Activated T-helper 2 cell treated with anti-CD3 and anti-CD28 coated beads, Interferon-gamma antibody, Interleukin-2, Interleukin-4, amounts not matched to agents 10 μg/mL and 5 μg/mL and 100 μg/mL, durations not matched to agents 14 hours and 24 hours and 36 hours (primary cell): ENCODE measurements at places on chromosomes 1 and 21.

- no peaks in the 10 kb centered on the region for H3K4me1 ChIP-seq
- DNase-seq = no peak
- no peak overlapping the region for H3K4me3 ChIP-seq
- peaks cover 5% of the 10 kb centered on the region for H3K27me3 ChIP-seq
- H3K27ac ChIP-seq = no peak overlapping the region
- no peaks in the 10 kb centered on the region for H3K36me3 ChIP-seq
These were observed 14.6 kb downstream of the ARHGEF10L start for GRCh38 chr1:17553975-17554700.

DNA sequence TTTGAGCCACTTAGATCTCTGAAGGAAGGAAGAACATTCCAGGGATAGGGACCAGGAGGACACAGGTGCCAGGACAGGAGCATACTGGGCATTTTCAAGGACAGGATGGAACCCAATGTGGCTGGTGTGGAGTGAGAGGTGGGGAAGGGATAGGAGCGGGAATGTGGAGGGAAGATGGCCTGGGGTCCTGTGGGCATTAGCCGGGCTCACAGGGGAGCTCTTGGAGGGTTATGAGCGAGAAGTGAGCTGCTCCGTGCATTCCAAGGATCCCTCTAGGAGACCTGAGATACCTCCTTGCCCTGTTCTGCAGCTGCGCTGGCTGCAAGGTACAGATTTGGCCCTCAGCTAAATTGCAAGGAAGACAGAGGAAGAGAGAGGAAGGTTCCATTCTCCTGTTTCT is 87.5 kb downstream of the IER5 start:
- no peak overlapping the region for H3K27ac ChIP-seq
- no peak overlapping the region for H3K4me3 ChIP-seq
- H3K36me3 ChIP-seq = no peaks in the 10 kb centered on the region
- peaks cover 9% of the 10 kb centered on the region for H3K4me1 ChIP-seq

DNA sequence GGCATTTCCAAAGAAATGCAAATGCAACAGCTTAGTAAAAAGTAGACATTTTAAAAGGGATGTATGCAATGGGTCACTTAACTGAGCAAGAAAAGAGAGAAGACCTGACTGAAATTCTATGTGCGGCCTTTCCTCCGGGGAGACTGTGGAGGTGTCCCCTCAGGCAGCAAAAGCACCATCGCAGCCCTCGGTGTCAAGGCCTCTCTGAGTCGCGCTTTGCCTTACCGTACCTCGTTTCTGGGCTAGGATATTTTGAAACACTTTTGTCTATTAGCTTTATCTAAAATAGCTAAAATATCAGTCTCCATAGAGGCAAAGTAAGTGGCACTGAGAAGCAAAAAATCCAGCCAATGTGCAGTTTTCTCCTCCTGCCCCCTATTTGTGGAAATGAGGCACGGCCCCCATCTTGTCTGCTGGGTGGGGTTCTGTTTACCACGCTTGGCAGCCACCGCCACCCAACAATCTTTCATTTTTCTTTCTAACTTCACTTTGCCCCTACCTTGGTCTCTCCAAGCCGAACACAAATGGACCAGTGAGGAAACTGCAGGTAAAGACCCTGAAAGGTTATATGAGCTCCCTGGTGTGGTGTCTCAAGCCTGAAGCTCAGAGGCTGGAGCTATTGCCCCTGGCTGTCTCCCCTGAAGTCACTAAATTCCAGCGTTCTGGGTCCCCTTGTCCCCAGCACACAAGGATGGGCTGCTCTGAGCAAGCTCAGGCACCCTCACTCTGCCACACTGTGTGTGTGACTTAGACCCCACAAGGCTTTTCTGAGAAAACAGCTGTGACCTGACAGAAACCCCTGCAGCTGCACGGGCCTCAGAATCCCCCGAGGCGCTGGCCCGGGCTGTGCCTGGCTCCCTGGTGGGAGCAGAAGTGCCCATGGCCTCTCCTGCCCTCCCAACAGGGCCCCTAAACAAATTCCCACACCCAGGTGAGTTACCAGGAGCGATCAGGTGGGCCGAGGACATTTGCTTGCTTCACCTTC is 1.6 kb downstream of the CD247 start:
- no peak for DNase-seq
- peaks cover 61% of the 10 kb centered on the region for H3K36me3 ChIP-seq
- H3K27ac ChIP-seq = peak overlapping the region; percentile 99
- peaks cover 2% of the 10 kb centered on the region for H3K27me3 ChIP-seq
- peaks cover 48% of the 10 kb centered on the region for H3K4me1 ChIP-seq
- peak overlapping the region; percentile 95 for H3K4me3 ChIP-seq

DNA sequence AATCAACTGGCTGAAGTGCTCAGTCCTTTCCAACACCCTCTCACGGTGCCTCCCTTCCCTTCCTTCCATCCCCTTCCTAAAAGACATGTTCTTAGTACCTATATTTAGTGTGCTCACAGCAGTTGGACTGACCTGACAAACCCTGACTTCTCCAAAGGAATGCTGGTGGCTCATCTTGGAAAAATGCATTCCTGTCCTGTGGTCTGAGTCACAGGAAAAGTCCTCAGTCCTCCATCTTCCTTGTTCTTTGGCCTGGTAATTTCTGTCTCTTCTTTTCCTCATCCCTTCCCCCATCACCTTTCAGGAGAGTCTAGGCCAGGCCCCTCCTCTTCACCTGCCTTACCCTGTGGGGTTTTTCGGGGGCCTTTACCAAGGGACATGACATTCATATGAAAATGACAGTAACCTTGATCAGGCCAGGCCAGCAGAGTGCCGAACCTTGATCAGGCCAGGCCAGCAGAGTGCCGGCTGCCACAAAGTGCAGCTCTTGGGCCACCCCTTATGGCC is 7.2 kb downstream of the ATP1B1 start:
- no peak overlapping the region for H3K27ac ChIP-seq
- H3K4me1 ChIP-seq = peaks cover 35% of the 10 kb centered on the region
- peaks cover 58% of the 10 kb centered on the region for H3K36me3 ChIP-seq
- H3K4me3 ChIP-seq = no peak overlapping the region
- no peaks in the 10 kb centered on the region for H3K27me3 ChIP-seq
- no peak for DNase-seq

DNA sequence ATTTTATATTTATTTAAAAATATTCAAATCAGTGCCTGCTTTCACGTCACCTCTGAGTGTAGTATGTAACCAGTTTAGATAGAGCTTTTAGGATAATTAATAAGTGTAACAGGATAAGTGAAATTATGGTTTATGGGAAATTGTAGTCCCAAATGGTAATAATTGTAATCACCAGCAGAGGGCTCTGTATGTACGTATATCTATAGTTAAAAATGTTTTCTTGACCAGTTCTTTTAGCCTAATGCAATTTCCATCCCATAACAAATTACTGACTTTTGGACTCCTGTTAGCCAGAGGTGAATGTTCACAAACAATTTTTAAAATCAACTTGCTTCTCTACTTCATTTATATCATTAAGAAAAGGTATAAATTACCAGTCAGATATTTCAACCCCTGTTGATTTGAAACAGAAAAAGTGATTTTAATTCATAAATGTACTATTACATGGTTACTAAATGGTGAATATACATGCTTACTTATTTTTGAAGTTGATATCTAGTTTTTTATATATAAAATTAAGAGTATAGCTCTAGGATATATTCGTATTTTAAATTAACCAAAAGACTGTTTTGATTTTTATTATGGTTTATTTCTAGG is 25.3 kb downstream of the SLC30A7 start:
- H3K4me1 ChIP-seq = peaks cover 32% of the 10 kb centered on the region
- no peaks in the 10 kb centered on the region for H3K27me3 ChIP-seq
- H3K27ac ChIP-seq = no peak overlapping the region
- H3K4me3 ChIP-seq = no peak overlapping the region

- no peak for DNase-seq
- no peak overlapping the region for H3K27ac ChIP-seq
- H3K27me3 ChIP-seq = no peaks in the 10 kb centered on the region
- no peak overlapping the region for H3K4me3 ChIP-seq
These were observed 177.3 kb upstream of the ETV3 start for GRCh38 chr1:157315544-157315943.

DNA sequence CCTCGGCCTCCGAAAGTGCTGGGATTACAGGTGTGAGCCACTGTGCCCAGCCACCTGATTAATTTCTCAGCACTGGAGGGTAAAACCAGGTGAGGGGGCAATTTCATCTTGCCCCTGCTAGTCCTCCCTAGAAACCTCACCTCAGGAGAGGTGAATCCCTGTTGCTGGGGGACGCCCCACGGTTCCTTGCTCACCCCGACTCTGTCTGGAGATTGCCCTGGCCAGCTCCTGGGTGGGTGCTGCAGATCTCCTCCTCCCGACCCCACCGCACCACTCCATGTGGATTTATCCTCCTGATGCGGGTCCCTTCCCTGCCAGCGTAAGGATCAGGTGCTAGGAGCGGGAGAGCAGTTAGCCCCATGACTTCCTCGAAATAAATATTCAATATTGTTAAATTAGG is 34.9 kb downstream of the PDPN start:
- H3K27ac ChIP-seq = no peak overlapping the region
- no peak overlapping the region for H3K4me3 ChIP-seq
- no peaks in the 10 kb centered on the region for H3K4me1 ChIP-seq
- H3K27me3 ChIP-seq = no peaks in the 10 kb centered on the region
- H3K36me3 ChIP-seq = no peaks in the 10 kb centered on the region

GRCh38 chr21:41059871-41060270 is 108.1 kb upstream of the BACE2 start:
- no peaks in the 10 kb centered on the region for H3K27me3 ChIP-seq
- H3K36me3 ChIP-seq = no peaks in the 10 kb centered on the region
- H3K27ac ChIP-seq = no peak overlapping the region
- no peaks in the 10 kb centered on the region for H3K4me1 ChIP-seq
- no peak overlapping the region for H3K4me3 ChIP-seq
- no peak for DNase-seq

- no peak overlapping the region for H3K27ac ChIP-seq
- no peaks in the 10 kb centered on the region for H3K27me3 ChIP-seq
- no peak for DNase-seq
- H3K4me3 ChIP-seq = no peak overlapping the region
- H3K4me1 ChIP-seq = no peaks in the 10 kb centered on the region
- no peaks in the 10 kb centered on the region for H3K36me3 ChIP-seq
These were observed 21.7 kb downstream of the ASTN1 start for GRCh38 chr1:177142791-177143271.

DNA sequence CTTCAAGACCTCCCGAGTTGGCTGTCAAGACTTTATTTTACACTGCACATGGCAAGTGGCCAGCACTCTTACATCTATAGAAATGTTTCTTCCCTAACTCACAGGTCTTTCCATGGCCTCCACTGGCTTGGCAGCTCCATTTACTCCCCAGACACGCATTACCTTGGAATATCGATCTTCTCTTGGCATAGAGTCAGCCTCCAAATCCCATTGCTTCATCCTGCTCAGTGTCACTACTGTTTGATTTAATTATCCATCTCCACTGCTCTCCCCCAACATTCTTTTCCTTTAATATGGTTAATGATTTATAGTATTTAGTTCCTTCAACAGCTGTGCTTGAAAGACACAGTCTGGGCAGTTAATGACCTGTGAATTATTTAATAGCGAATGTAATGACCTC is 241.2 kb upstream of the MAP1LC3C start:
- no peak overlapping the region for H3K27ac ChIP-seq
- no peak overlapping the region for H3K4me3 ChIP-seq
- DNase-seq = no peak
- no peaks in the 10 kb centered on the region for H3K27me3 ChIP-seq
- H3K4me1 ChIP-seq = no peaks in the 10 kb centered on the region

GRCh38 chr1:66353257-66353656 is 180.7 kb upstream of the SGIP1 start:
- no peak for DNase-seq
- H3K27me3 ChIP-seq = peaks cover 3% of the 10 kb centered on the region
- peaks cover 69% of the 10 kb centered on the region for H3K4me1 ChIP-seq
- peak overlapping the region; percentile 19 for H3K27ac ChIP-seq
- peaks cover 60% of the 10 kb centered on the region for H3K36me3 ChIP-seq

DNA sequence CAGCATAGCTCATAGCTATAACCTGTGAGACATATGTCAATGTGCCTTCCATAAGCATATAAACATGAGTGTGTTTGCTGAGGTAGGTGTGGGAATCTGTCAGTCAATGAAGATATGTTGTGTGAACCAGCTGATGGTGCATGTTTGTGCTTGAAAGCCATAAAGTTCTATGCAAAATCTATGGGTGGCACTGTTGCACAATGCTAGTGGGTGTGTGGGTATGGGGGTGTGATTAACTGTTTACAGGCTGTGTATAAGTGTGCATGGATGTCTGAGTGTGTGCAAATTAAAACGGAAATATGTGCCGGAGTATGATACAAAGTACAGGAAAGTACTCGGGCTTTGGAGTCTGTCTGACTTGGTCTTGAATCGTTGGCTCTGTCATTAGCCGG is 1.0 kb upstream of the ATP2B4 start:
- peak overlapping the region; percentile 91 for H3K27ac ChIP-seq
- peaks cover 20% of the 10 kb centered on the region for H3K36me3 ChIP-seq
- H3K27me3 ChIP-seq = no peaks in the 10 kb centered on the region
- peak; percentile 60 for DNase-seq
- peaks cover 66% of the 10 kb centered on the region for H3K4me1 ChIP-seq

- H3K4me1 ChIP-seq = no peaks in the 10 kb centered on the region
- peaks cover 21% of the 10 kb centered on the region for H3K27me3 ChIP-seq
- no peak overlapping the region for H3K4me3 ChIP-seq
These were observed 67.6 kb downstream of the MAP3K21 start for GRCh38 chr1:233394860-233395717.

GRCh38 chr1:174682419-174683008 is 234.8 kb downstream of the GPR52 start:
- no peaks in the 10 kb centered on the region for H3K27me3 ChIP-seq
- H3K4me1 ChIP-seq = no peaks in the 10 kb centered on the region
- no peaks in the 10 kb centered on the region for H3K36me3 ChIP-seq
- H3K27ac ChIP-seq = no peak overlapping the region
- no peak for DNase-seq
- no peak overlapping the region for H3K4me3 ChIP-seq

GRCh38 chr1:7422966-7423365 is 348.1 kb upstream of the VAMP3 start:
- H3K27me3 ChIP-seq = no peaks in the 10 kb centered on the region
- no peak for DNase-seq
- no peak overlapping the region for H3K27ac ChIP-seq

GRCh38 chr1:25051504-25051903 is 121.4 kb upstream of the RUNX3 start:
- DNase-seq = no peak
- H3K36me3 ChIP-seq = no peaks in the 10 kb centered on the region
- no peak overlapping the region for H3K4me3 ChIP-seq
- H3K27me3 ChIP-seq = peaks cover 32% of the 10 kb centered on the region
- H3K27ac ChIP-seq = no peak overlapping the region
- H3K4me1 ChIP-seq = no peaks in the 10 kb centered on the region

- no peaks in the 10 kb centered on the region for H3K36me3 ChIP-seq
- no peaks in the 10 kb centered on the region for H3K27me3 ChIP-seq
These were observed 55.6 kb upstream of the PRMT6 start for GRCh38 chr1:107000902-107001301.

- no peaks in the 10 kb centered on the region for H3K27me3 ChIP-seq
- no peak for DNase-seq
- no peaks in the 10 kb centered on the region for H3K36me3 ChIP-seq
- no peak overlapping the region for H3K27ac ChIP-seq
These were observed 142.3 kb downstream of the PLXNA2 start for GRCh38 chr1:208101661-208102431.
